ENCODE measurements at places on chromosomes 13 and 19.

DNA sequence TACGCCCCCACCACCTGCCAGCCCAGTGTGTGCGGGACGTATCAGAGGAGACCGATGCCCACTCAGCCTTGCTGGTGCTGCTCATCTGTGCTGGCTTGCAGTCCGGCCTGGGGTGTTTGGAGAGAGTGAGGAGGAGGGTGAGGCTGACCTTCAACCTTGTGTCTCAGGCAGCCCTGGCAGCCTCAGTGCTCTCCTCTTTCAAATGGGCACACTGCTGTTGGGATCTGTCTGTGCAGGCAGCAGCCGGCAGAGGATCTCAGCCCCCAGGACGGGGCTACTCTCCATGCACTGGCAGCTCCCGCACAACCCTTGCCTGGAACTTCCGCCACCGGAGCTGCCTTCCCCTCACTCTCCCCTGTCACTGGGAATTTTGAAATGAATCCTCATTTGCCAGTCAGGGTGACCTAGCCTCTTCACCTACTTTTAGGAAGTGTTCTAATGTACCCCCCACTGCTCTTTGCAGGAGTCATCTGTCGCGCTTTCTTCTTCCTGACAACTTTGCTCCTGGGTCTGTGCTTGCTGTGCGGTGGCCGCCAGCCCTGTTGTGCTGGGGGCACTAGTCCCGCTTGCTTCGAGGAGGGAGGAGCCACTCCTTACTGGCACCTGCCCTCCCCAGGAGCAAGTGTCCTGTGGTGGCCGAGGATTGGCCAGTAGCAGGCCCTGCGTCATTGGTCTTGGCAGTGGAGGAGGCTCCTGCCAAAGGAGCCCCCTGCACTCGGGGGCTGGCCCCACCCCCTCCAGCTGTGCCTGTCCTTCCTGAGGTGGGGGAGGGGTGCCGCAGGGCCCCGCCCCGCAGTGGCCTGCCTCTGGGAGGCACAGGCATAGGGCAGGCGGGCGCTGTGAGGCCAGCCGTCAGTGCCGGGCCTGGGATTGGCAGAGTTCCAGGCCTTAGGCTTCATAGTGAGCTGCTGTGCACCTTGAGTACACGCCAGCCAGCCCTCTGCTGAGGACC lies 53.4 kb downstream of the TSSK6 start:
- no peak for DNase-seq

DNA sequence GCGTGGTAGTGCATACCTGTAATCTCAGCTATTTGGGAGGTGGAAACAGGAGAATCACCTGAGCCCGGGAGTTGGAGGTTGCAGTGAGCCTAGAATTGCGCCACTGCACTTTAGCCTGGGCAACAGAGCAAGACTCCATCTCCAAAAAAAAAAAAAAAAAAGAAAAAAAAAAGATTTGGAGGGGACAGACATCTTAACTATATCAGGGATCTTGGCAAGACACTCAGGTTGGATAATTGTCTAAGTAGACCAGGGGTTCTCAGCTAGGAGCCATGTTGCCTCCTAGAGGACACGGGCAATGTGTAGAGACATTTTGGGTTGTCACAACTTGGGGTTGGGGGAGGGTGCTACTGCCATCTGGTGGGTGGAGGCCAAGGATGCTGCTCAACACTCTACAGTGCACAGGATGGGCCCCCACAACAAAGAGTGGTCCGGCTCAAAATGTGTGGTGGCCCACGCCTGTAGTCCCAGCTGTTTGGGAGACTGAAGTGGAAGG lies 1.9 kb upstream of the ZNF580 start:
- no peak for DNase-seq

DNA sequence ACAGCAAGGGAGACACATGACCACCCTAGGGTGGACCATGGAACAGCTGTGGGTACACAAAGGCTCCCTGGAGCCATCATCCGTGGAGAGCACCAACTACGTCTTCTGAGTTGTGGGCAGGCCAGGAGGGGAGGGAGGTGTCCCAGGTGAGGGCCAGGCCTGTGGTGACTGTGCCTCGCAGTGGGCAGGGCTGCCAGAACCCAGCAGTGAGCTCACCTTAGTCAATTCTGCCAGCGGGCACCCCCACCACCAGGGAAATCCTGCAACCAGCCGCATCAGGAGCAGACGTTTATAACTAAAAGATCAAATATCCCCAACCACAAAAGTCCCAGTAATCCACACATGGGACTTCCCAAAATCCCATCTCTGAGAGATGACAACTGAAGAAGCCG lies 19.6 kb downstream of the ELL start:
- DNase-seq = no peak

- no peak for DNase-seq
Observed at GRCh38 chr19:13127051-13127450, 9.0 kb downstream of the NACC1 start.
